ENCODE measurements at places on chromosomes 7 and 10. TPM values are rescaled to one million over a fixed set of nuclear protein-coding genes. Genes with fewer than 3 reads are reported as not detected.

DNA sequence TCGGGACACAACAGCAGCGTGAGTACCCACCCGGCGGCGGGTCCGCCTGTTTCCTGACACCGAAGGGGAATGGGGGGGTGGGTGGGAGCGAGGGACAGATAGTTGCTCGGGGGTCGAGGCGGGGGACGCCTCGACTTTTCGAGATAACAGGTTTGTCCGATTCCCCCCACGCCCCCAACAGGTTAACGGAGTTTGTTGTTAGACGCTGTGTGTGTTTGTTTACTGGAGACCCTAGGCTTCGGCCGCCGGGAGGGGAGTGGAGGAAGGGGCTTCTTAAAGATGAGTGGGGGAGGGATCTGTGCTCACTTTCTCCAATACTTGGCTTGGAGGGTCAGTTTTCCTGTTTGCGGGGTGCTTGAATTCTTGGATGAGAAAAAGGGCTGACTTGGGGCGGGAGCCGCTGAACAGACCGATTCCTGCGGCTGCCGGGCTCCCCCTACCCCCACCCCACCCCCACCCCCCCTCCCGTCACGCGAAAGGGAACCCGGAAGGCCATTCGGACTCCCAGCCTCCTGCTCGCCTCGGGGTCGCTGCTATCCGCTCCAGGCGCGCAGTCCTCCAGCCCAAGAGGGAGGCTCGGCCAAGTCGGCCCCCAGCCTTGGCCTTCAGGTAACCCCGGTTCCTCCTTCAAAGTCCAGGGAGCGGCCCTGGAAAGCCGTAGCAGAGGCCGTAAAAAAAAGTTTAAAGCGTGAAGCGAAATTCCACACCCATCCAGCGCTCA lies 1.0 kb downstream of the SORCS3 start:
- H3K27ac ChIP-seq = no peak overlapping the region
- no peaks in the 10 kb centered on the region for H3K4me1 ChIP-seq
- no peak for DNase-seq

- H3K4me3 ChIP-seq = no peak overlapping the region
- H3K27ac ChIP-seq = no peak overlapping the region
- DNase-seq = no peak
- no peaks in the 10 kb centered on the region for H3K4me1 ChIP-seq
Observed at GRCh38 chr10:52999258-52999657, 226.7 kb upstream of the MBL2 start.

DNA sequence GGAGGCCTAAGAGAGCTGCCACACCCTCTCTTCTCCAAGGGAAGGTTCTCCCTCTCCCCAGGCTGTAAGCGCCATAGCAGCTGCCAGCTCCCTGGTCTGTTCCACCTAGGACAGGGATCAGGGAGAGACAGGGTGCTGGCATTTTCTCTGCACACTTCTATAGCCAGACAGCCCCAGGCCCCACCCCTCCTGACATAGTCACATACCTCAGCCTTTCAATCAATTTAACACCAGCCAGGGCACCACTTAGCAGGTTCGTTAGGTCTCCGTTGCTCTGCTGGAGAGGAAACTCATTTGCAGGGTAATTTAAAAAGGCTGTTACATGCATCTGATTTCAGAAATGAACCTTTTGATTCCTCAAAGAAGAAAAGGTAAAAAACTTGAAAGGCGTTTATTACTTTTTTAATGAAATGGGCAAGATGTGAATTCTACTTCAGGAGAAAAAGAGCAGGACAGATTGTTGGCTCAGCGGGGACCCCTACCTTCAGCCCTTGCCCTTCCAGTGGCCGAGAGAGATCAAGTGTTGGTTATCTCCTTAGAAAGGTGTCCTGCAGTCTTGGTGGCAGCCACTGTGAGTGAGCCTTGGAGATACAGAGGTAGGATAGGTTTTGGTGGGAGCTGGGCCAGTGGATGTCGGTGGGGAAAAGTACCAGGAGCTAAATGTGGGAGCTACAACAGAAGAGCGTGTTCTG lies 180.5 kb upstream of the GALNT17 start:
- H3K27me3 ChIP-seq = no peaks in the 10 kb centered on the region
- no peaks in the 10 kb centered on the region for H3K36me3 ChIP-seq
- H3K4me3 ChIP-seq = no peak overlapping the region
- no peaks in the 10 kb centered on the region for H3K4me1 ChIP-seq
- no peak for DNase-seq

The KEL gene
- total RNA-seq = not detected

The SPDYE9 gene
- not detected for total RNA-seq

The CCDC136 gene
- 8.7 TPM for total RNA-seq

GRCh38 chr7:30709549-30709948 lies 27.3 kb upstream of the CRHR2 start:
- no peak for DNase-seq
- no peaks in the 10 kb centered on the region for H3K4me1 ChIP-seq
- no peak overlapping the region for H3K4me3 ChIP-seq
- no peak overlapping the region for H3K27ac ChIP-seq

DNA sequence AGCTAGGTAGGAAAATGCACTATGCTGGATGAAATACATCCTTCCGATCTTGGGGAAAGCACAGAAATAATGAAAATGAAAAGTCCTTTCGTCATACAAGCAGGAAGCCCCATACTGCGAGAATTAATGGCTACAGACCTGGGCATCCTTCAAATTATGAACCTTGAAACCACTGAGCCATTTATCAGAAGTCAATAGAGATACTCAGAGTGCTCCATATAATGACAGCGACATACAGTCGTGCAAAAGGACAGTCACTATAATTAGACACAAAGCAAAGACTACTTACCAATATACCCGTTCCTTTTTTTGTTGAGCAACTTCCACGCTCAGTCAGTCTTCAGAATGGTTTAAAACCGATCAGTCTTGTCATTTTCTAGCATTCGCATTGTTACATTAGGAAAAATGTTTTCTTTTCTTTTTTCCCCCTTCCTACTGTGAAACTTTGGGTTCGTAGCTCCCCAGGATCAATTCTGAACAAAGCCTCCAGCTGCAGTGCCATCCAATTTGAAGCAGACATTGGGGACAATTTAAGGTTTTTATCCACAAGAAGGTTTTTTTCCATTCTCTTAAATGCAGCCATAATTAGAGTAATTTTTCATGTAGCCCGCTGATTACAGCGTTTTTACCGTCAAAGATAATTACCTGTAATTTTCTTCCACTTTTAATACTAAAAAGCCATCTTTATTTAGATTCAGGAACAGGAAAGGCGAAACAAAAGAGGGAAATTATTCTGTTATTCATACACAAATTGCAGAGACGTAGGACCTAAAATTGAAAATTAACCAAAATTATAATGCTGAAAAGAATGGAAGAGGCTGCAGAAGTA lies 6.4 kb downstream of the DLX6 start:
- H3K36me3 ChIP-seq = no peaks in the 10 kb centered on the region
- no peak for DNase-seq
- H3K4me3 ChIP-seq = no peak overlapping the region
- H3K27ac ChIP-seq = no peak overlapping the region
- H3K27me3 ChIP-seq = peaks cover 75% of the 10 kb centered on the region
- no peaks in the 10 kb centered on the region for H3K4me1 ChIP-seq
